Activated naive CD4-positive, alpha-beta T cell treated with anti-CD3 and anti-CD28 coated beads, Interleukin-2, amount 50 U/mL, for 72 hours (primary cell): ENCODE measurements at places on chromosomes 1 and 21.

DNA sequence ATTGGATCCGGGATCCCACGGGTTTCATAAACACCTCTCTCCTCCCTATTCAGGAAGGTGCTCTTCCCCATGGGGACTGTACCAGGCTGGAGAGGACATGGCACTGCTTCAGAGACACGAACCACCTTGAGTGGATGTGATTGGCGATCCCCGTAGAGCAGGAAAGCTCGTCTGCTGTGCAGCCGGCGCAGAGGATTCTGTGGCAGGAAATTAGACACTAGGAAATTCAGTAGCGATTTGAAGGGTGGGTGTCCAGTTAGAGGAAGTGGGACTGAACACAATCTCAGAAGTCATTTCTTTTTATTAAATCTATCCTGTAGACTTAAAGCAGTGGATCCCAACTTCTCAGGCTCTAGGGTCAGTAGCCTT is 767 bp downstream of the PDIK1L start:
- DNase-seq: peak; percentile 20

DNA sequence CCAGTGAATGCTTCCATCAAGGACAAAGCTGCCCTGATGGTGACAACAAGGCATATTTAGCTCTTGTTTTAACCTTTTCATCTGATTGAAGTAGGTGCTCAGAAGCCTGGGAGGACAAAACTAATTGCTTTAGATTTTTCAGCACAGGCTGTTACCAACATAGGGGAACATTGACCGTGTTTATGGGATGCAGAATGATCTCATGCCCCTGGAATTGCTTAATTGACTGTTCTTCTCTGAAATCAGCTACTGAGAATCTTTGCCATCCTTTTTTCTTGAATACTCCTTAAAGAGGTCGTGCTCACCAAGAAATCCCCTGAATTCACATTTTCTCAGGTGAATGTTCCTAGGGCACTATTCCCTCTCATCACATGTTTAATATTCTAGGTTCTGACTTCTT is 95.9 kb upstream of the CCDC190 start:
- no peak for DNase-seq

DNA sequence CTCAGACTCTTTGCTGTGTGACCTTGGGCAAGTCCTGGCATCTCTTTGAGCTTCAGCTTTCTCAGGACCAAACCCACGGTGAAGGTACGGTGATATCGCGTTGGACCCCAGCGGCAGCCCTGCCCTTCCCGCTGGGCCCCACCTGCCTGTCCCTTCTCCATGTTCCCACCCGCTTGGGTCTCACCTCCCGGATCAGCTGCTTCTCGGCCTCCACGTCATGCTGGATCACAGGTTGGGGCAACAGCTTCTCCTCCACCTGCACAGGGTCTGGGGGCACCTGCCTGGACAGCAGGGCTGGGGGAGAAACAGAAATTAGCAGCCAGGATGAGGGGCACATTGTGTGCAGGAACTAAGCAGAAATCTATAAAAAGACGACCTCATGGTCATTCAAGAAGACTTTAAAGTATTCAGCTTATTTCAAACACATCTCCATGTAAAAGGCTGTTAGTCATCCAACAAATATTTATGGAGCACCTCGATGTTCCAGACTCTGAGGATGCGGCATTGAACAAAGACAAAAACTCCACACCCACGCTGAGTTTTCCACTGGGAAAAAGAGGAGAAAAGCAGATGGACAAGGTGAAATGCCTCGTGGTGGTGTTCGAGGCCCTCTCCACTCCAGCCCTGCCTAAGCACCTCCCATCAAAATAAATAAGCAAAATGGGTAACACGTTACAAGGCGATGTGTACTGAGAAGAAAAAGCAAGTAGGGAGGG is 19.5 kb downstream of the KIF17 start:
- no peak for DNase-seq

- peak; percentile 64 for DNase-seq
Measured at GRCh38 chr1:172647110-172647564, 11.8 kb upstream of the FASLG start.

- no peak for DNase-seq
Measured at GRCh38 chr1:48005253-48006117, 8.3 kb upstream of the TRABD2B start.

GRCh38 chr1:43334453-43335205 is 3.0 kb upstream of the MPL start:
- no peak for DNase-seq

GRCh38 chr1:75765697-75766355 is 20.2 kb upstream of the RABGGTB start:
- DNase-seq: no peak
